ENCODE measurements at places on chromosomes 12 and 14.

DNA sequence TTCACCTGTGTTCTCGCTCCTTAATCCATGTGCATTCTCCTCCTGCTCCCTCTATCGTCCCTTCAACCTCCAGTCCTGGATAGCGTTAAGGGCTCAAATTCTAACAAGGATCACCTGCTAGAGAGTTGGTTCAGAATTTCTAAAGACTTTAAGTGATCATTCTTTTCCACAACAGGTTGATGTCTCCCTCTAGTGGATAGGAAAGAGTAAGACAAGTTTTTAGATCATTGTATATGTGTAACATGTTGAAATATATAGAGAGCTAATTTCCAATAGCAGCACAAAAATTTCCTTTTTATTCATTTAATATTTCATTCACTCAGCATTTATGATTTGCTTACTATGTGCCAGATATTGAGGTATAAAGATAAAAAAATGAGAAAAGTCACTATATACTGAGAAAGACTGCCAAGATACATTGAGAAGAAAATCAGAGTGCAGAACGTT is 9.3 kb upstream of the ESR2 start:
- no peak for DNase-seq

GRCh38 chr12:44511289-44511688 is 364.8 kb downstream of the NELL2 start:
- DNase-seq: no peak

DNA sequence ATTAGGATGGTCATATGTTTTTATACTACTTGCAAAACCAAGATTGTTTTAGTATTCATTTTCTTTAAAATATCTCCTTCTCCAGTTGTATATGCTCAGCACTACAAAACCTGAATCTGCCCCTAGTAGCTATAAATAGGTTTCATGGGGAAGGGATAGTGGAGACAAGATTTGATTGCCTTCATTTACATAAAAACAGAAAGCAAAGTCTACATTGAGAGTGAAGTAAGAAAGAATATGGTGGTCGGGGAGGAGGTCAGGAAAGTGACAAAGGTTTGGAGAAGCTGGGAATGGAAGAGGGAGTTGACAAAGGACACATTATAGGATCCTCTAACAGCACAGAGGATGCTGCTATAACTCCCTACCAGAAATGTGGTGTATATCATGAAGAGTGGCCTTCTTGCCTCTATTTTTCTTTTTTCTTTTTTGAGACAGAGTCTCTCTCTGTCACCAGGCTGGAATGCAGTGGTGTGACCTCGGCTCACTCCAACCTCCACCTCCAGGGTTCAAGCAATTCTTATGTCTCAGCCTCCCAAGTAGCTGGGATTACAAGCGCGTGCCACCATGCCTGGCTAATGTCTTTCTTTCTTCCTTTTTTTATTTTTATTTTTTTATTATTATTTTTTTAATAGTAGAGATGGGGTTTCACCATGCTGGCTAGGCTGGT is 6.6 kb upstream of the LRP6 start:
- DNase-seq: no peak

- no peak for DNase-seq
These were observed 618.4 kb downstream of the SLC6A15 start for GRCh38 chr12:84294246-84294645.

GRCh38 chr12:6757028-6757690 is 4.2 kb upstream of the MLF2 start:
- DNase-seq: no peak

DNA sequence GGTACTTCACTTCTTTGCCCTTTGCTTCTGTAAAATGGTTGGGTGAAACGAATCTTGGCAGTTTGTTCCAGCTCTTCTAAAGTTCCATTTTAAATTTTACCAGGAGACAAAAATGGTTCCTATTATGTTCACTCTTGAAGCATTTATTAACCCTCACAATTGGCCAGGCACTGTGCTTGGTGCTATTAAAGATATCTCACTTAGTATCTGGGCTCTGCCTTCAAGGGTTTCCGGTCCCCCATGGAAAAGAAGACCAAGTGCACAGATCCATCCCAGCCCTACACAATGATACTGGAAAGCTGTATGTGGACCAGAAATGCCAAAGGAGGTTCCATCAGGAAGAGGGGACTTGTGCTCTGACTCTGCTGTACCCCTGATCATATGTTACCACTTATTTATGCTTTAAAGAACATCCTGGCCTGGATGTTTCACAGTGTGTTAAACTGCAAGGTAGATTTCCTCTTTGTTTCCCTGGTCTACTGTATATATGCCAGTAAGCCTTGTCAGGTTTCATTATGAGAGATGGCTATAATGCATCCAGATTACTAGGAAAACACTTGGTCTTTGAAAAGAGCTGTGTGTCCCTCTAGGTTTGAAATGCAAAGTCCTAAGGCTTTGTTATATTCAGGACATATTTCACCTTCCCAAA is 154.8 kb downstream of the PRKCH start:
- no peak for DNase-seq

- no peak for DNase-seq
These were observed 23.3 kb downstream of the ZFC3H1 start for GRCh38 chr12:71640316-71640715.

DNA sequence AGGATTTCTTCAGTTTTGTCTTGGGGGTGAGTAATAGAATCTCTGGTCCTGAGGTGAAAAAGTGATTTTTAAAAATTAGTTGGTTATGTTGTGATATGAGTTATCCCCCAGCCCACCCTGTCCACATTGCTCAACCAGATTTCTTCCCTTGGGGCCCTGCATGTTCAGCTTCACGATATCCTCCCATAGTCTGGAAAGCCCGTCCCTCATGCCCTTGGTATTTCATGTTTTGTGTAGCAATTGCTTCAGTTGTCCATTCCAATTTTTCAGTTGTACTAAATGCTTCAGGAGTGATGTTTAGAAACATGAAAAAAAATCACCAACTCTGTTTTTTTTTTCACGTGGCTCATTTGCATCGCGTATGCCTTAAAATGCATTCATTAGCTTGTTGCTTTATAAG is 17.5 kb upstream of the BICD1 start:
- DNase-seq: no peak

DNA sequence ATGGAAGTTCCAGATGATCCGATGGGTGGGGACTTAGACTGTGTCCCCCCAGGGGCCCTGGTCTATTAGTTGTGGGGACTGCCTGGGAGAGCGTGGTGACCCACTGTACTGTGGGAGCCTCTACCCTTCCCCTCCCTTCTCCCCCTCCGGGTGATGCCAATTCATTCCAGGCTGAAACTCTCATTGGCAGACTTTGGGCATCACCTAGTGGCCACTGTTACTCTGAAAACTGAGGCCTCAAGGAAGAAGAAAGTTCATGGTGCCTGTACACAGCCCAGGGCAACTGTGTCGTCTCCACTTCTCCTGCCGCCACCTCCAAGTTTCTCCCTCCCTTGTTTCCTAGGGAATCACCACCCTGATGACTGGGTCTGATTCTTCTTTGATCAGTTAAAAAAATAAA is 173.6 kb upstream of the ALG10B start:
- no peak for DNase-seq

GRCh38 chr14:57008534-57008933 is 198.3 kb upstream of the OTX2 start:
- DNase-seq: no peak

DNA sequence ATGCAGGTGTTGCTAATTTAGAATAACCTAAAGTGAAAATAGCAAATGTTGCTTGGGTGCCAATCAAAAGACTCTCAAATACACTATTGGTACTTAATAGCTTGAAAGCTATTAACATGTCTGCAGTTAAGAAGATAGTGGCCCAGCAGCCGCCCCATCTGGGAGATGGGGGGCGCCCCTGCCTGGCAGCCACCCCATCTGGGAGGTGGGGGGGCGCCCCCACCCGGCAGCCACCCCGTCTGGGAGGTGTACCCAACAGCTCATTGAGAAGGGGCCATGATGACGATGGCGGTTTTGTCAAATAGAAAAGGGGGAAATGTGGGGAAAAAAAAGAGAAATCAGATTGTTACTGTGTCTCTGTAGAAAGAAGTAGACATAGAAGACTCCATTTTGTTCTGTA is 923.1 kb upstream of the MDGA2 start:
- no peak for DNase-seq

- DNase-seq: no peak
These were observed 488.3 kb upstream of the FLRT2 start for GRCh38 chr14:85041618-85042017.

GRCh38 chr12:153080-153746 is 60.7 kb downstream of the SLC6A12 start:
- peak; percentile 47 for DNase-seq

- no peak for DNase-seq
These were observed 30.4 kb downstream of the RTL1 start for GRCh38 chr14:100873096-100873482.

- no peak for DNase-seq
These were observed 20.9 kb upstream of the GPRC5A start for GRCh38 chr12:12870465-12870864.

DNA sequence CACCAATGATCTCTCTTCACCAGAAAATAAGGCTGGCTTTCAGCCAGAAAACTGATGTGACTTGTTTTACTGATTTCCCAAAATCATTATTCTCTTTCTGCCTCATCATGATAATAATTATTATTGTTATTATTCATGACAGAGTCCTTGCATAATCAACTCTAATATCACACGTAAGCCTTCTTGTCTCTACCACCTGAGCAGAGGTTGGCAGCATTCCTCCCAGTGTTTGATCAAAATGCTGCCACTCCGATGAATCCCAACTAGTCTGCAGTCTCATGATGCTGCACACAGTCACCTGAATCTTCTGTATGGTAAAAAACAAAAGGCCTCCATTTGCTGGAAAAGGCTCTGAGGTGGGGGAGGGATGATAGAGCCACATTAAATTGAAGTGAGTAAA is 105.7 kb upstream of the PLEKHG7 start:
- DNase-seq: no peak

DNA sequence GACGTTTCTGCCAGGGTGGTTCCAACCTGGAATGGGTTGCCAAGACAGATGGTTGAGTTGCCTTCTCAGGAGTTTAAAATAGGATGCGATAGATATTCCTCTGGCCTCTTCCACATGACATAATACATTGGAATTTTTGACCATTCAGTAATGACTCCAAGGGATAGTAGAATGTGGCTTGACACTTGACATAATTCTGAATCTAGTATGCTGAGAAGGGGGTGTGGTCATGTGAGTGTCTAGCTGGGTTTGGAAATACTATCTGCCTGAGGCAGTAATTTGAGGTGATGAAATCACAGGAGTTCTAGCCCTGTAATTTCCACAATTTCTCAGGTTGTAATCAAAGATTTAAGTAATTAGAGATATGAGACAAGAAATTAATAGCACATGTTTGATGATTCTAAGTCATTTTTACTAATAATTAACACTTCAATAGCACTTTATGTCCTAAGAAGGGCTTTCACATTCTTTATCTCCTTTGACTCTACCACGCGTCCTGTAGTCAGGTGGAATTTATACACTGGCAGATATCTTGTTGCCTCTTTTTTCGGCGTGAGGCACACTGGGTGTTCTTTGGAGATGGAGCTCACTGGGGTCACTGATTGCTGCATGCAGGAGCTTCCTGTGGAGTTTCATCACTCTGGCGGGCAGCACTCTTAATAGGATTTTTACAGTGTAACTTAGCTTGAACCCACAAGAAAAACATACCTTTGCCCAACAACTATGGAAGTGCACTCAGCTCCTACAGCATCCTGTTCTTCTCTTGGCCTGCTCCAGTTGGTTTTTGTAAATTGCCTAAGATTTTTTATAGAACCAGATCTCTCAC is 3.2 kb upstream of the AMIGO2 start:
- no peak for DNase-seq

- no peak for DNase-seq
These were observed 47.4 kb downstream of the BORCS5 start for GRCh38 chr12:12404297-12404696.

DNA sequence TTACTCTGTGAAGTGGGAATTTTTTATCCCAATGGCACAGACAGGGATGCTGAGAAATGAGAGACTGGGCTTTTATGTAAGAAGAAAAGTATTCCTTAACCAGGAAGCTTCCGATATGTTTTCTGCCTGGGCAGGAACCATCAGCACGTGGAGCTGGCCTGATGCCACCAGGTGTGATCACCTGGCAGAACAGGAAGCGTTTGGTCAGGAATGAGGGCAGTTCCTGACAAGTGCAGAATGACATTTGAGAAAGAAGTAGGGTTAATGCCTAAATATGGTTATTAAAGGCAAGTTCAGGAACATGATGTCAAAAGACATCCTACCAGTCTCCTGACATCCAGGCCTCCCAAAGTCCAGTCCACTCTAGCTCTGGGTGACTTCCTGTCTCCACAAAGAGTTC is 210.3 kb downstream of the NUAK1 start:
- no peak for DNase-seq

DNA sequence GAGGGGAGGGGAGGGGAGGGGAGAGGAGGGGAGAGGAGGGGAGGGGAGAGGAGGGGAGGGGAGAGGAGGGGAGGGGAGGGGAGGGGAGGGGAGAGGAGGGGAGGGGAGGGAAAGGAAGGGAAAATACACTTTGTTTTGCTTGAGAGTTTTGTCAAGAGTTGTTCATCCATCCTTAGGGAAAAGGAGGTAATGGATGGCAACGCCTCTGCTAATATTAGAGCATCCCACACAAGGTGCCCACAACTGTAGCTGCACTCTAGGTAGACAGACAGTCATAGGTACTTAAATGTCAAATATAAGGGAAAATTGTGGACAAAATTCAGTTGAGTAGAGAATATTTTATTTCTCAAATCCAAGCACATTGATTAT is 2.5 kb upstream of the SSH1 start:
- DNase-seq: no peak

DNA sequence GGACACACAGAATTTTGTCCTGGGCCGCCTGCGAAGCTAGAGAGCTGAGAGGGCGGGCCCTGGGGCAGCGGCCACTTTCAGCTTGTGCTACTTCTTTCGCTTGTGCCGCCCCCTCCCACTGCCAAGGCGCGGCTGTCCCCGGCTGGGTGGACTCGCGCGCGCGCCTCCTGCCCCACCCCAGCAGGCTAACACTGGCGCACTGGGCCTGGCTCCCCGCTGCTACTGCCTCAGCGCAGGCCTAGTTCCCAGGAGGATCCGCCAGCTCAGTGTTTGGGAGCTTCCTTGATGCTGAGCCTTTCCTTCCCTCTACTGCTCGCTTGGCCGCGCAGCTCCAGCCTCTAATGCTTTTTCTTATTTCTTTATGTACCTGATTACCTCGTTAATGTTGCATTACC is 27.4 kb upstream of the METAP2 start:
- no peak for DNase-seq

- DNase-seq: no peak
These were observed 38.0 kb downstream of the TBC1D15 start for GRCh38 chr12:71877335-71878121.

GRCh38 chr14:68458840-68459469 is 333.9 kb downstream of the ZFP36L1 start:
- DNase-seq: no peak

DNA sequence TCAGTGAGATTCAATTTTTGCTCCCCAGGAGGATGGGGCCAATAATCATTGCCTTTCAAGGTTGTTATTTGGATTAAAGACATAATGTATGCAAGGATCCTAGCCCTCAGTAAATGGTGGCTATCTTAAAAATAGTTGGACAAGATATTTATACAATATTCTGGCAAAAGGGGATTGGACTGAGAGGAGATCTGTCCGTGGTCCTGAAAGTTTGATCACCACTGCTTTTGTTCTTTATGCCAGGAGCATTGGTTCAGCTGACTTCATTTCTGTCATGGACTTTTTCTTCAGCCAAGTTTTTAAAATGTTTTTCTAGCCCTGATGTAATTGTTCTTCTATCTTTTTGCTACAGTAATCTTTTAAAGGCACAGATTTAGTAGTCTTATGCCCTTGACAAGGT is 70.2 kb upstream of the TCL1A start:
- DNase-seq: no peak

GRCh38 chr12:49137476-49137875 is 6.3 kb upstream of the TUBA1B start:
- no peak for DNase-seq

GRCh38 chr12:75722714-75723200 is 211.3 kb upstream of the KRR1 start:
- no peak for DNase-seq

- no peak for DNase-seq
These were observed 1.7 kb downstream of the NUDT4 start for GRCh38 chr12:93379326-93379980.

All from stimulated activated CD4-positive, alpha-beta T cell treated with anti-CD3 and anti-CD28 coated beads, Interleukin-2, amount 100 ng/mL, for 48 hours (primary cell).